ENCODE measurements at places on chromosomes 6 and 20.
A peak's percentile ranks its signal among the peaks of the same experiment; 100 is the strongest.

- no peak for DNase-seq
These were observed 12.0 kb downstream of the ZFP64 start for GRCh38 chr20:52179331-52180179.

DNA sequence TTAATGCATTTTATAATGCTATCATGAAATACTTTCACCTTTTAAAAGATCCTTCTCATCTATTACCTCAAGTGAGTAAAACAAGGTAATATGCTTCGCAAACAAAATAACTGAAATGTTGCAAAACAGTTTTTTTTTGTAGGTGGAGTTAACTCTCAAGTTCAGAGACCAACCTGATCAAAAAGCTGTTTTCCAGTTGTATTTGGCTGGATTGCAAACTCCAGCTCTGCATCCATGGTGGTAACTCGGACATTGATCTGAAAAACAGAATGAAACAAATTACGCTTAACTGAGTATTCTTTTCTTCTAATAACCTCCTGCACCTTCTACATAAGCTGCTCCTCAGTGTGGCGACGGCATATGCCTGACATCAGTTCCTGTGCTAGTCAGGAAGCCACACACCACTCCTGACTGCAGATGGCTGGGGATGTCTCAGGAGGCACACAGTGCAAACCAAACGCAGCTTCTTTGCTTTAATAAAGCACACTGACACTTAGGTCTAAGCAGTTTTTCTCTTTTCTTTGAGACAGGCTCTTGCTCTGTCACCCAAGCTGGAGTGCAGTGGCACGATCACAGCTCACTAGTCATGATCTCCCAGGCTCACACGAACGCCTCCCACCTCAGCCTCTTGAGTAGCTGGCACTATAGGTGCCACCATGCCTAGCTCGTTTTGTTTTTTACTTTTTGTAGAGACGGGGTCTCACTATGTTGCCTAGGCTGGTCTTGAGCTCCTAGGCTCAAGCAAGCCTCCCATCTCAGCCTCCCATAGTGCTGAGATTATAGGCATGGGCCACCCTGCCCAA is 29.9 kb downstream of the EZR start:
- no peak for DNase-seq

DNA sequence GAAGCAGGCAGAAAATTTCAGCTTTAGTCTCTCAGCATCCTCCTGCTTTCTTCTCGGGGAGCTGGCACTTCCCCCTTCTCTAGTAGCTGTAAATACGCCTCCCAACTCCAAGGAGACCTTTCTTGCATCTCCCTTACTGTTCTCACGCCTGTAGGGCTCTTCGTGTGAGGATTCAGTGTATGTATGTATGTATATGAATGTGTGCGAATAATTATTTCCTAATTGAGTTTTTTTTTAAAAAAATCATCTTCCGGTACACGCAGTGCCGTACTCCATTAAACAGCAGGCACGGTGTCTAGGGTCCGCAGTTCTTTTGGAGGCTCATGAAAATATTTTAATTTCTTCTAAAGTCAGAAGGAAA is 85.4 kb downstream of the HFE start:
- DNase-seq, result no peak

GRCh38 chr6:4965562-4966389 is 38.1 kb downstream of the RPP40 start:
- no peak for DNase-seq

DNA sequence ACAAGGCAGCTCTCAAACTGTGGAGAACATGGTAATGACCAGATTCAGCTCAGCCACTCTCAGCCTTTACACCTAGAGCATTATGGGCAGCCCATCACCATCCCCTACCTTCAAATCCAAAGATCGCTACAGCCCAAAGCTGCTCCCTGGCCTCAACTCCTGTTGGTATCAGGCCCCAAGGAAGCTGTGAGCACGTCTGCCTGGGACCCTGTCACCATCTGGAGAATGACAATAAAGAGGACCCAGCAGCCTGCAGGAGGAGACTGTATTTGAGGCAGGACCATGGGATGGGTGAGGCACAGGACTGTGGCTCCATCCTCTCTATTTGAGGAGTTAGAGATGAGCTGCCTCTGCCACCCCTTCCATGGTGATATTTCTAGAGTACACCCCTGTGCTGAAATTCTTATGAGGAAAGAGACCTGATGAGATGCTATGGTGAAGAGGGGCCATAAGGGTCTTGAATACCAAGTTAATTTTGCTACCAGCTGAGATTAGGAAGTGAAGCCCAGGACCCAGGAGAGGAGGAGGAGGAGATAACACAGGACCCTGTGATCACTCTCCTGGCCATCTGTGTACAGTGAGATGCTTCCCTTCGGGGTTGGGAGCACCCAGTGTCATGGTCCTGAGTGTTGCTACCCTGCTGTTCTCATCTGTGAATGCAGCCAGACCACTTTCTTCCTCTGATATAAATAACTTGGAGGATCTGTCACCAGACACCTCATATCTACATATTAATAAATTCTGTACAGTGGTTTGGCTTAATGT is 19.6 kb upstream of the MICB start:
- no peak for DNase-seq

DNA sequence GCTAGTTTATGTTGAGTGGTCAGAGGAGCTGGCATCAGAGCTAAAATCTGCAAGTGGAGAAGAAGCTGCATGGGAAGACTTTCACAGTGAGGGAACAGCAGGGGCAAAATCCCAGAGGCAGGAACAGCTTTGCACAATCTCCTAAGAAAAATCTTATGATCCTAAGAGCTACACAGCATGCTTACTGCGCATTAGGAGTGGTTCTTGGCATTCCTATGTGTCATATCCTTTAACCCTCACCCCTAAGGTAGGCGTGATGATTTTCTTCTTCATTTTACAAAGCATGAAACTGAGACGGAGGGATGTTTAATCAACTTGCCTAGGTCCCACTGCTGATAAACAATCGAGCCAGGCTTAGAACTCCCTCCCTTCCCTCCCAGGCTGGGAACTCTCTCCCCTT is 313.6 kb upstream of the SULF2 start:
- no peak for DNase-seq

- DNase-seq, result no peak
These were observed 187.6 kb upstream of the QKI start for GRCh38 chr6:163226836-163227485.

DNA sequence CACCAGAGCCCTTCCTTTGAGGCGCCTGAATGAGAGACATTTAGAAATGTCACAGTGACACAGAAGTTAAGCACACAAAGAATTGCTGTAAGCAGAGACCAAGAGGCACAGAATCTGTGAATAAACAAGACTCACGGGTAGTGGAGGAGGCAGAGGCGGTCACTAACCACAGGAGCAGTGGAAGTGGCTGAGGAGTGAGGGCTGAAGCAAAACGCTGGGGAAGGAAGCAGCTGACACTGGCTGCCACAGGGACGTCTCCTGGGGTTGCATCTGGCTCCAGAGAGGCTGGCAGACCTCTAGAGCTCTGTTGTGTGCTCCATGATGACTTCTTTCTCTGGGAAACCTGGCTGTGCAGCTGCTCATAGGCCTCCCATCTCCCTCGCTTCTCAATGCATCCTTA is 65.0 kb upstream of the SLC2A12 start:
- peak; percentile 28 for DNase-seq

DNA sequence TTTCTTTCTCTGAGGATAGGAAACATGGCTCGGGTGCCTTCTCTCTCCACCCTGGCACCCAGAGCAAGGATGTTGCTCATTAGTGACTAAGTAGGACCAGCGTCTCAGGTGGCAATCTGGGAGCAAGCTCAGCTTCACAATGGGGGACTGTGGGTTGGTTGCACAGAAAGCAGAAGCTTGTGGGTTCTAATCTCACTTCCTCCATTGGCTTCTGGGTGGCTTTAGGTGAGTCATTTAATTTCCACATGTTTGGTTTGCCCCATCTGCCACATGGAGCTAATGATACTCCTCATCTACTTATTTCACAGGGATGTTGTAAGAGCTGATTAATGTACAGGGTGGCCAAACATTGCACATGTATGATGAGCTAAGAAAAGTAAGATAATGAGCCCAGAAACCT is 54.8 kb upstream of the AKIRIN2 start:
- DNase-seq, result peak; percentile 72

- DNase-seq, result no peak
These were observed 162.7 kb downstream of the CDK19 start for GRCh38 chr6:110652520-110652919.

DNA sequence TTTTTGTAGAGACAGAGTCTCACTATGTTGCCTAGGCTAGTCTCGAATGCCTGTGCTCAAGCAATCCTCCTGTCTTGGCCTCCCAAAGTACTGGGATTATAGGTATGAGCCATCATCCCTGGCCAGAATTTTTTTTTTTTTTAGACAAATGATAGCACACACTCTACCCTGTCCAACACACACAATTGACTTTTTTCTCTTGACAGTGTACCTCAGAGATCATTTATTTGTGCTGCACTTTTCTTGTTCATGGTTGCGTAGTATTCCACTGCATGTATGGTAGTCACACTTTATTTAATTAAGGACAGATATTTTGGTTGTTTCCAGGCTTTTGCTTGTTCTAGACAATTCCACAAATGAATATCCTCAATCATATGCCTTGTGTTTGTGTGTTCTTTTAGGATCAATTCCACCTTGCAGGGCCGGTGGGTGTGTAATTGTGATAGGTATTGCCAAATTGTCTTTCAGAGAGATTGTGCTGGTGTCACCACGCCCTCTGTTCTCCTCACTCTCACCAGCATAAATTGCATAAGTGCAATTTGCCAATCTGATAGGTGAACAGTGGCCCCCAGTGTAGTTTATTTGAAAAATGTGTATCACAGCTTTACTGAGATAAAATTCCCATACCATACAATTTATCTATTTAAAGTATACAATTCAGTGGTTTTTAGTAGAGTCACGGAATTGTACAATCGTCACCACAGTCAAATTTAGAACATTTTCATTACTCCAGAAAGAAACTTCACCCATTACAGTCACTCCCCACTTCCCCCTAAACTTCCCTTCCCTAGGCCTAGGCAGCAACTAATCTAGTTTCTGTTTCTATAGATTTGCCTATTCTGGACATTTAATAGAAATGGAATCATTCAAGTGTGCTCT is 20.1 kb downstream of the SRC start:
- DNase-seq, result no peak

- DNase-seq, result no peak
These were observed 26.8 kb downstream of the TRMT6 start for GRCh38 chr20:5923493-5923892.

DNA sequence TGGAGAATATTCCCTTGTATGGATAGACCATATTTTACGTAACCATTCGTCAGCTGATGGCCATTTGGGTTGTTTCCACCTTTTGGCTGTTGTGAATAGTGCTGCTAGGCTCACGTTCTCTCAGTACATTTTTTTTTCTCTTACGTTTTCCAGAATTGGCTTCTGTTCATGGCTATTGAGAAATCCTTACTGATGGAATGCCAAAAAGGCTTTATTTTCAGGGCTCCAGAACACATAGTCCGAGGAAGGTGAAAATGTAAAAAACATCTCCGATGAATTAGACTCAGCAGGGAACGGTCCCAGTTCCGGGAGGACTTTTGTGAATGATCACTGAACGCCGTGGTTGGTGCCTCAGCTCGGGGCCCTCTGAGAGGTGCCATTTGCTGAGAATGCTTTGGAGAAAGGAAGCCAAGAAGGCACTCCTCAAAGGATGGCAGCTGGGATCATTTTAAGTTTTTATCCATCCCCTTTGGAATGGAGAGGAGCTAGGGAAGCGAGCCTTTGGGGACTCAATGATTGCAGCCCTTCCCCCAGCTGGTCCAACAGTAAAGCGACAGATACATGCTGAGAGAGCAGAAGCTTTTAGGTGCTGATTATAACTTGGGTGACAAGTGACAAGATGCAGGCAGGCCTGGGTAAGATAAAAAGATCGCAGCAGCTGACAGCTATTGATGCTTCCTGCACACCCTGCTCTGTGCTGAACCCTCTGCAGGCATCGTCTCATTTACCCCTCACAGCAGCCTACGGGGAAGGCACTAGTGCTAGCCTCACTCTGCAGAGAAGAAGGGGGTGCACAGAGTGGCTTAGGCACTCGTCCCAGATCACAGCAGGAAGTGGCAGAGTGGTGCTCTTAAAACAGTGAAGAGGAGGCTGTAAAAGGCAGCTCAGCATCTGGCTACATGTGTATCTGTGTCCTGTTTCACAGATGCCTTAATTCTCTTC is 133.4 kb upstream of the KCNG1 start:
- DNase-seq, result no peak

DNA sequence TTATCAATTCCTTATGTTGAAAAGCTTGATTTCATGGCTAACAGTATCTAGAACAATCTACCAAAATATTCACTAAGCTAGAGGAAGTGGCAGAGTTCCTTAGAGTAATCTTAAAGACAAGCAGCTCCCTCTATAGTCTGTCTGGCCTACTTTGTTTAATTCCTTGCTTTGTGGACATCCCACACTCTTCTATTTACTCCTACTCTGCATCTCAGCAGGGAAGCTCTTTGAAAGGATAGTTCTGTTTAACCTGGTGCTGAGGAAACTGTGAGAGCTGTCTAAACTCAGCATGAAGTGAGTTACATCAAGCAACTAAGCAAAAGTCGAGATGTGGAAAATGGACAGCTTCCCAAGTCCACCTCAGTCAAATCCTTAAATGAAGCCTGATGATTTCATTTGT is 4.3 kb downstream of the REV3L start:
- DNase-seq, result peak; percentile 40

- DNase-seq, result no peak
These were observed 243.0 kb downstream of the CD83 start for GRCh38 chr6:14360565-14360964.

DNA sequence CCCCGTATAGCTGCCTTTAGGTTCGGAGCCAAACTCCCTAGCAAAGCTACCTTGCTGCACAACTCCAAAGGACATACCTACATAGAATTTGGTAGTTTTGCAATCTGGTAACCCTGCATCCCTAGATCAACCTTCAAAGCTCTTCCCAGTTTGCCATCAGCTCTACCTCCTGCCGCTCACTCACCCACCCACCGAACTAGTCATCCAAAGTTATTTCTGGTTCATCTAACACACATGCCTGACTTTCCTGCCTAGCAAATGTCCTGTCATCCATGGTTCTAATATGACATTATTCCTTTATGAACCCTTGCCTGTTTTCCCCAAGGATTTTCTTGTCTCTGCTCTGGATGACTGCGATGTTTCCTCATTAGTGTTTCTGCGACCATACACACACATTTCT is 21.6 kb downstream of the SPAG4 start:
- DNase-seq, result no peak

DNA sequence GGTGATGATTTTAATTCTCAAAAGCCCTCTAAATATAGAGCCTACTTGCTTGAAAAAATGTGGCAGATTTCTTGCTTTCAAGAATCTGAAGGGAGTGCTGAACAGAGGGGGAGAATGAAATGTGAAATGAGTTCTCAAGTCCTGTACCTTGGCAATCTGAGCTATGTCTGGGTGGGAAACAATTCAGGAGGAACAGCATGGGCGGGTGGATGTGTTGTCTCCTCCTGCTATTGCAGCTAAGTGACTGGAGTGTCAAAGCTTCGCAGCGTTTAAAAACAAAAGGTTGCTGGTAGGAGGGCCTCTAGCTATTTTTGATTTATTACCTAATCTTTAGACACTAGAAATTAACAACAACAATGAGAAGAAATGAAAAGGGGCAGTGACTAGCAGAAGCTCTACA is 102.5 kb upstream of the ARG1 start:
- DNase-seq, result no peak

DNA sequence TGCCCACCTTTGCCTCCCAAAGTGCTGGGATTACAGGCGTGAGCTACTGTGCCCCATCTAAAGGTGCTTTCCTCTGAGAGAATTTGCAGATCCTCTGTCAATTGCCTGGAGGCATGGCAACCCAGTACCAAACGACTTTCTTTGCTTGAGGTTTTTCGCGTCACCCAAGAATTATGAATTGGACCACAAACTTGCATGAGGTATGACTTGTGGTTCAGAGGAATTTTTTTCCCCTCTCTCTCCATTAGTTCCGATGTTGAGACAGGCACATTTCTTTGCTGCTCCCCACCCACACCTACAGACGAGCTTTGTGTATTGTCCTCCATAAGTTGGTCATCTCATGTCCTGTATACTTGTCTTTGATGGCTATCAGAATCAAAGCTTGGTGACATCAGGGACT is 11.8 kb upstream of the SCAF8 start:
- no peak for DNase-seq
